ENCODE measurements at places on chromosomes 12 and 14. TPM values are rescaled to one million over a fixed set of nuclear protein-coding genes. Genes with fewer than 3 reads are reported as not detected.

NKX2-1 gene
- 0.48 TPM for total RNA-seq

VDR gene
- 5.5 TPM for total RNA-seq

BCL2L2 gene
- 16.8 TPM for total RNA-seq

SLC10A1 gene
- not detected for total RNA-seq

FSCB gene
- not detected for total RNA-seq

MGST1 gene
- total RNA-seq: 79.8 TPM

IFI27L1 gene
- total RNA-seq: 8.9 TPM

LBHD2 gene
- not detected for total RNA-seq
